ENCODE measurements at places on chromosomes 1 and 21. TPM values are rescaled to one million over a fixed set of nuclear protein-coding genes. Genes with fewer than 3 reads are reported as not detected.

DNA sequence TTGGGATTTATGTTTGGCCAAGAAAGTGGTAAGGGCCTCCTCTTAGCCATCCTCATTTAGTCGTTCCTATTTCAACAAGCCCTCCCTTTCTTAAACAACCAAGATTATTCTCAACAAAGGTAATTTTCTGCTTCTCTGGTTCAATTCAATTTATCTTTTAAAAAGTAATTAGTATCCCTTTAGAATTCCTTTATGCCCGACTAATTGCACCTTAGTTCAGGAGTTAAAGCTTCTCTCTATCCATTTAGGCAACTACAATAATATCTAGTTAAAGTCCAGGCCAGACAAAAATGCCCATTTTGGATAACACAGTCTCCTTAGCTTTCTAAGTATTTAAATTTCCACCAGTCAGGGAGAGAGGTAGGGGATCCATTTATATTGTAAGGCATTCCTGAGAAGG, 136.7 kb upstream of the MAGI3 start:
- DNase-seq = no peak

Gene CHIT1
- total RNA-seq = 0.14 TPM

DNA sequence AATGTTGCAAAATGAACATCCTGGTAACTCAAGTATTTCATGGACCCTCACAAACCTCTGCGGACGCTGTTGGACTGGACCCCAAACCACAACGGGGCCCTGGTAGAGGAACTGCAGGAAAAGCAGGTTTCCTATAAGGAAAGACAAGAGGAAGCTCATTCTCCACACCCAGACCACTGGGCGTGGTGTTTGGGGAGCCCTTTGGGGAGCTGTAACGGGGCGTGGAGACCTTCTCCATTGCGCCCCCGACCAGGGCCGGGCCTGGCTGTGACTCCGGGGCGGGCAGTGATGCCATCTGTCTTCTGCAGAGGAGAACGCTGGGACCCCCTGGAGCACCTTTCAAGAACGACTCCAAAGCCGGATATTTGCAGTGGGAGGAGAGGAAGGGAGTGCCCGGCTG, 30.0 kb upstream of the AGPAT3 start:
- DNase-seq = no peak

Gene CYP4Z1
- 1.1 TPM for total RNA-seq

Gene SSR2
- 132 TPM for total RNA-seq

DNA sequence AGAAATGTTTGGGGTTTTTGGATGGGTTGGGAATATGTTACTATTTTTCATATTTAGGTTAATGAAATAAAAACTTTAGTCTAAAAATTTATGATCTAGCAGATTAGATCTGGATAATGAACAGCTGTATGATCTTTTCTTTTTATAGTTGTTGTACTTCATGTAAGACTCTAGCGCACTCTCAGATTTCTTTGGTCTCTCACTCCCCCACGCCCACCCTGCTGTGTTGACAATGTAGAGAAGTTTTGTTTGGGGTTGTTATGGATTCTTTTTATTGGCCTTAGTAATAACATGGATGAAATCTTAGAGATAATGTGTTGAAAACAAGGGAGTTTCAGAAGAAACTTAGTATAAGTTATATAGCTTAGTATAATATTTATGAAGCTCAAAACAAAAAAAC, 5.5 kb downstream of the KLF18 start:
- no peak for DNase-seq

GRCh38 chr1:91585502-91585901, 84.9 kb downstream of the CDC7 start:
- no peak for DNase-seq

- DNase-seq = no peak
Measured at GRCh38 chr1:116252785-116253184, 120.3 kb upstream of the ATP1A1 start.

- no peak for DNase-seq
Measured at GRCh38 chr1:189752461-189752995, 725.1 kb downstream of the BRINP3 start.

Gene TOE1
- total RNA-seq = 4.7 TPM

DNA sequence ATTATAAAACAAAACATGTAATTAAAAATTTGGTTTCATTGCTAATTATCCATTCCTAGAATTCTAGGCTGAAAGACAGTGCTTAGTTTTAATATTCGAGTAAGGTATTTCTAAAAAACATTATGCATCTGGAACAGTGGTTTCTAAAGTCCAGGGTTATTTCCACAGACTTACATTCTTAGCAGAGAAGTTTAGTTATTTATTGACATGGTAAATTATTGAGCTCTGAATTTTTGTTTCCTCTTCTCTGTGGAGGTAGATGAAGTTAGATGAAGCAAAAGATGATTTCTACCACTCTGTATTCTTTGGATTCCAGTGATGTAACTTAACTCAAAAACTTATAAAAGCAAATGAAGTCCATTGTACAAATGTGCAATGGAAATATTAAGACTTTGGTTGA, 709.4 kb downstream of the MRPL39 start:
- DNase-seq = no peak

Gene PUSL1
- total RNA-seq = 22.1 TPM

DNA sequence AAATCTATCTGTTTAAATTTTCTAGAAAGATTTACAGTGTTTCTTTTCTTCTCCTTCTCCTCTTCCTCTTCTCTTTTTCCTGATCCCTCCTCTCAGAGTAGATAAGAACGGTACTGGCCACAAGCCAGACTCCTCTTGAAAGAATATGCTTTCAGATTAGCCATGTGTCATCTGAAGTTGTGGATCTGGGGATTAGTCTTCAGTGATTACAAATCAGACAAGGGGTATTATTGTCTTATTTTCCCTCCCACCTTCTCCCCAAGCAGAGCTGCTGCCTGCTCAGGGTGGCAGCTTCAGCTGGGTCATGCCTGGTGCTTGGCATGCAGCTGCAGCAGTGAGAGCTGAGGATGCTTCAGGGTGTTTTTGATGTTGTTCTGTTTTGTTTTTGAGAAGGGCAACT, 42.7 kb downstream of the SGIP1 start:
- DNase-seq = no peak

GRCh38 chr1:186930238-186930637, 101.5 kb downstream of the PLA2G4A start:
- DNase-seq = no peak

Gene GUCA2B
- not detected for total RNA-seq

- no peak for DNase-seq
Measured at GRCh38 chr1:27689423-27690173, 17.6 kb upstream of the IFI6 start.

GRCh38 chr21:42164064-42164789, 54.7 kb upstream of the ABCG1 start:
- DNase-seq = no peak

DNA sequence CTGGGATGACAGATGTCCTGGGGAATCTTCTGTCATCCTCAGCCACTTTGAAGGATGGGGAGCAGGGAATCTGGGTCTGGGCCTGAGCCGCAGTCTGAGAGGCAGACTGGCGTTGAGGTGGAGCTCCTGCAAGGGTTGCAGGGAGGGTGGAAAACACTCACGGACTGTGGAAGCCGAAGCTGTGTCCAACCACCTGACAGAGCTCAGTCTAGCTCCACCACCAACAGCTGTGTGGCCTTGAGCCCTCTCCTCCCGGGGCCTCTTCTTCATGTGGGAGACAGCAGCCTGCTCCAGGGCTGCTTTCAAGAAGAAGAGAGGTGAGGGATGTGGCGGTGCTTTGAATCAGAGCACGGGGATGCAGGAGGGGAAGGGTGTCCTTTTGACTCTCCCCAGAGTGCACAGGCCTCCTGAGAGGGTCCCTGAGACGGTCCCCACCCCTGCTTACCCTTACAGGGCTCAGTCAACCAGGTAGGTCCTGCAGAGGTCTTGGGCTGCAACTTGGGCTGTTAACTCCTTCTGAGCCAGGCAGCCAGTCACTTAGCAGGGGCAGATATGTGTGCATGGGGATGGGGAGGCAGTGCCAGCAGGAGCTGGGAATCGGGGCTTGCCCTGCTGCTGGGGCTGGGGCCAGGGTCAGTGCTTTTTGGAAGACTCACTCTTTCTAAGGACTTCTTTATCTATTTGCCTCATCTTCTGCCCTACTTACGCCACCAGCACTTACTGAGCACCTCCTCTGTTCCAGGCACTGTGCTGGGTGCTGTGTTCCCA, 216.3 kb downstream of the PTPRU start:
- no peak for DNase-seq

- DNase-seq = no peak
Measured at GRCh38 chr1:56389813-56390212, 189.6 kb downstream of the PLPP3 start.

DNA sequence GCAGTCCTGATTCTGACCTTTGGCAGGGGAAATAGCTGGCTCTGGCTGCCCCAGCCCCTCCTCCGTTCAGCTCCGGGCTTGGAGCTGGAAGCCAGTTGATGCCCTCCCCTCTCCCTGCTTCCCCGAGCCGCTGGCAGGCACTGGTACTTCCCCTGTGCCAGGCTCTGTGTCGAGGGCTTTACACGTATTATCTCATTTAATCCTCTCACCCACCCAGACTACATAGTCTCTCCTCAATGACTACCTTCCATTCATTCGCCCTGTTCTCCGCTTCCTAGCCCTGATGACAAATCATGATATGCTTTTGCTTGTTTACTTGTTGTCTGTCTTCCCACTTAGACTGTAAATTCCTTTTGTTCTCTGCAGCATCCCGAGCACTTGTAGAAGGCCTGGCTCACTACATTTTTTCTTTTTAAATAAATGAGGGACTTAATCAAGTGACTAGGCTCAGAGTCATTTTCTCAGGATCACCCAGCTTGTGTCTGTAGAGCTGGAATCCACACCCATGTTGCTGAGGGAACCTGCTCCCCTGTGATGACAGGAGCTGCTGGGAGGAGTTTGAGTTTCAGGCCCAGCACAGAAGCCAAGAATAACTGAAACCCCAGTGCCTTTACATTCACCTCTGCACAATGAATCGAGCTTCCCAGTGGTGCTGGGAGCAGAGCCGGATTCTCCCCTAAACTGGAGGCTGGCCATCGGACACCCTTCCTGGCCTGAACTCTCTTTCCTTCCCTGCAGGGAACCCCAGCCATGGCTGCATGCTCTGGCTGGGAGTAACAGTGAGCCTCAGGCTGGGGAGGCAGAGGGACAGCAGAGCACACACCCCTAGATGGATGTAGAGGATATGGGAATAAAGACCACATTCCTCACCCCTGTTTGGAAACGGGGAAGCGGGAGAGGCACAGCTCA, 58.3 kb downstream of the UBIAD1 start:
- no peak for DNase-seq
